ENCODE measurements at places on chromosomes 1 and 21.

- DNase-seq, result no peak
Observed at GRCh38 chr1:7060745-7061144, 275.5 kb downstream of the CAMTA1 start.

GRCh38 chr1:70896224-70896623, 151.4 kb downstream of the PTGER3 start:
- DNase-seq, result no peak

GRCh38 chr1:236124965-236125364, 17.4 kb upstream of the GPR137B start:
- no peak for DNase-seq

- no peak for DNase-seq
Observed at GRCh38 chr1:23178950-23179349, 10.3 kb upstream of the LUZP1 start.

GRCh38 chr1:31699341-31699891, 4.4 kb downstream of the COL16A1 start:
- DNase-seq, result no peak
